Neuronal stem cell (in vitro differentiated cells): ENCODE measurements at places on chromosomes 3 and 15.

GRCh38 chr3:70393881-70394612 lies 81.6 kb upstream of the MDFIC2 start:
- no peaks in the 10 kb centered on the region for H3K4me1 ChIP-seq
- H3K27me3 ChIP-seq: no peaks in the 10 kb centered on the region
- H3K36me3 ChIP-seq: no peaks in the 10 kb centered on the region
- DNase-seq: no peak
- no peak overlapping the region for H3K4me3 ChIP-seq

- H3K36me3 ChIP-seq: no peaks in the 10 kb centered on the region
- H3K4me1 ChIP-seq: no peaks in the 10 kb centered on the region
- no peak overlapping the region for H3K27ac ChIP-seq
- no peaks in the 10 kb centered on the region for H3K27me3 ChIP-seq
- no peak overlapping the region for H3K4me3 ChIP-seq
These were observed 23.0 kb upstream of the NMD3 start for GRCh38 chr3:161197855-161198850.

- H3K27ac ChIP-seq: no peak overlapping the region
- peak; percentile 59 for DNase-seq
- no peaks in the 10 kb centered on the region for H3K27me3 ChIP-seq
- H3K36me3 ChIP-seq: no peaks in the 10 kb centered on the region
These were observed 650 bp downstream of the PYGO1 start for GRCh38 chr15:55587321-55588069.

- H3K27ac ChIP-seq: no peak overlapping the region
- peaks cover 3% of the 10 kb centered on the region for H3K4me1 ChIP-seq
- no peaks in the 10 kb centered on the region for H3K36me3 ChIP-seq
- DNase-seq: no peak
- no peaks in the 10 kb centered on the region for H3K27me3 ChIP-seq
These were observed 425.3 kb upstream of the TGFBR2 start for GRCh38 chr3:30181178-30181465.

DNA sequence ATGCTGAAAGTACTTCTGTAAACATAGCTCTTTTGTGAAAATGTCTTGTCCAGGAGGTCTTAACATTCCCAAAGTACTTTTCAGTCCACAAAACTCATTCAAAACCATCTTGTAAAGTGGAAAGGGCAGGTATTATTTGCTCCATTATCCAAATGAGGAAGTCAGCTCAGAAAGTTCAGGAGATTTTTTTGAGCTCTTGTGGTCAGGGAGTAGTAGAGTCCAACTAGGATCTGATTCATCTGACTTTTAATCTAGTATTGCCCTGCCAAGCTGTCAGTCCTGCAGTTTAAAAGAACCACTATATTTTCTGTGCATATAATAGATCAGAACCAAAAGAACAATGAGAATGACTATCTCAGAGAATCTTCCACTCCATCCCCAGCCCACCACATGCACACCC lies 83.5 kb downstream of the FOXB1 start:
- H3K27me3 ChIP-seq: no peaks in the 10 kb centered on the region
- no peak overlapping the region for H3K27ac ChIP-seq
- no peak overlapping the region for H3K4me3 ChIP-seq
- no peaks in the 10 kb centered on the region for H3K36me3 ChIP-seq

GRCh38 chr15:41603941-41604911 lies 45.2 kb downstream of the TYRO3 start:
- no peak overlapping the region for H3K4me3 ChIP-seq
- peaks cover 1% of the 10 kb centered on the region for H3K4me1 ChIP-seq
- no peak overlapping the region for H3K27ac ChIP-seq

- H3K4me1 ChIP-seq: peaks cover 14% of the 10 kb centered on the region
- H3K4me3 ChIP-seq: no peak overlapping the region
- H3K27me3 ChIP-seq: no peaks in the 10 kb centered on the region
- peaks cover 6% of the 10 kb centered on the region for H3K36me3 ChIP-seq
- H3K27ac ChIP-seq: no peak overlapping the region
These were observed 64.3 kb downstream of the IGF2BP2 start for GRCh38 chr3:185760550-185760949.

DNA sequence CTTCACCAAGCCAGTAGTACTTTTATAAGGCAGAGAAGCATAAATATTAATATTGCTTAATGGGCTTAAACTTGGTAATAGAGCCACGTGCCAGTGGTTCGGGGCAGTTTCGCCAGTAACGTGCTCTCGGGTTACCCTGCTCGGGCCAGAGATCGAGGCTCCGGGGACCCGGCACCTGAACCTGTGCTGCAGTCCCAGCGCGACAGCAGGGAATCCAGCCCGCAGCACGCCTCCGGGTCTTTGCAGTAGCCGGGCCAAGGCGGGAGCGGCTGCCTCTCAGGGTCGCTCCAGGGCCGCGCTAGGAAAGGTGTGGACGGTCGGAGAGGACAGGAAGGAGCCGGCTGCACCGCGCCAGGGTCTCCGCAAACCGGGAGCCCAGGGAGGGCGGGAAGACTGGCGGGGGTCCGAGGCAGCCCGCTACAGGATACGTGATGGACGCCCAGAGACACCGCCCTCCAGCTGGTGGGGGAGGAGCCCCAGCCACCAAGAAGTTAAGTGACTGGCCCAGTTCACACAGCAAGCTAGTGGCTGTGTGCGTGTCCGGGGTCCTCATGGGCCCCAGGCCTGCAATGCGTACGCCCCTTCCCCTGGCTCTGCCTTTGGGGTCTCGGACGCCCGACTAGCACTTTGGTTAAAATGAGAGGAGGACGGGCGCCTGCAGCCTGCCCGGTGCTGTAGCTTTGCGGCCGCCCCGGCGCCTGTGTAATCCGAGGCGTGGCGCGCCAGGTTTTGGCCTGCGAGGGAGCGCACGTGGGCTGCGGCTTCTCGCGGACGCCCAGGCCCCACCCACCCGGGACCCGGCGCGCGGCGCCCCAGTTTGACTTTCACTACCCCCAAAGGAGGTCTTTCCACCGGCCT lies 1.2 kb upstream of the PDE8A start:
- H3K4me3 ChIP-seq: peak overlapping the region; percentile 84
- peaks cover 2% of the 10 kb centered on the region for H3K4me1 ChIP-seq
- H3K27me3 ChIP-seq: peaks cover 14% of the 10 kb centered on the region
- H3K36me3 ChIP-seq: no peaks in the 10 kb centered on the region

DNA sequence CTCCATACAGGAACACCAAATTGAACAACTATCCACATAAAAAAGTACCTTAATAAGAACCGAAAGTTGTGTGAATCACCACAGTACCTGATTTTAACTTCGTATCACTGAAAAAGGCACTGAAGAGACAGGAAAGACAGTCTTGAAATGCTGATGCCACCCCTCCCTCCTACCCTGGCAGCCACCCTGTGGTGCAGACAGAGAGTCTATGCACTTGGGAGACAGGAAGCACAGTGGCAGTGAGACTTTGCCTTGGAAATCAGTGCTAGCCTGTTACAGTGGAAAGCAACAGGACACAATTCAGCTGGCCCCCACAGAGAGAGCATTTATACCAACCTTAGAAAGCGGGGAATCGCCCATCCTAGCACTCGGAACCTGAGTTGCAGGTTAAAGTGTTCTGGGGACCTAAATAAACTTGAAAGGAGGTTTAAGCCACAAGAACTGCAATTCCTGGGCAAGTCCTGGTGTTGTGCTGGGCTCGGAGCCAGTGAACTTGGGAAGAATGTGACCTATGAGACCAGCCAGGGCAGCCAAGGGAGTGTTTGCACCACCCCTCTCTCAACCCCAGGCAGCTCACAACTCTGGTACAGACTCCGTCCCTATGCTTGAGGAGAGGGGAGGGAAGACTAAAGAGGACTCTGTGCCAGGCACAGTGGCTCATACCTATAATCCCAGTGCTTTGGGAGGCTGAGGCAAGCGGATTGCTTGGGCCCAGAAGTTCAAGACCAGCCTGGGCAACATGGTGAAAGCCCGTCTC lies 240.1 kb downstream of the ISL2 start:
- no peaks in the 10 kb centered on the region for H3K36me3 ChIP-seq
- H3K27me3 ChIP-seq: no peaks in the 10 kb centered on the region
- no peak overlapping the region for H3K4me3 ChIP-seq
- no peaks in the 10 kb centered on the region for H3K4me1 ChIP-seq

GRCh38 chr15:67061811-67062368 lies 3.5 kb upstream of the SMAD3 start:
- peaks cover 6% of the 10 kb centered on the region for H3K4me1 ChIP-seq
- no peaks in the 10 kb centered on the region for H3K36me3 ChIP-seq
- H3K27ac ChIP-seq: no peak overlapping the region
- DNase-seq: no peak

GRCh38 chr15:79092382-79092781 lies 1.8 kb upstream of the RASGRF1 start:
- H3K4me3 ChIP-seq: no peak overlapping the region
- no peaks in the 10 kb centered on the region for H3K36me3 ChIP-seq
- no peak for DNase-seq
- H3K4me1 ChIP-seq: no peaks in the 10 kb centered on the region
- H3K27me3 ChIP-seq: peaks cover 27% of the 10 kb centered on the region

- H3K4me3 ChIP-seq: no peak overlapping the region
- H3K36me3 ChIP-seq: no peaks in the 10 kb centered on the region
- H3K27me3 ChIP-seq: no peaks in the 10 kb centered on the region
- DNase-seq: no peak
- no peaks in the 10 kb centered on the region for H3K4me1 ChIP-seq
These were observed 975.6 kb downstream of the ROBO1 start for GRCh38 chr3:78792212-78792611.

GRCh38 chr3:72949016-72949415 lies 47.6 kb upstream of the PPP4R2 start:
- no peaks in the 10 kb centered on the region for H3K36me3 ChIP-seq
- DNase-seq: no peak
- peaks cover 29% of the 10 kb centered on the region for H3K27me3 ChIP-seq
- no peak overlapping the region for H3K27ac ChIP-seq
- H3K4me1 ChIP-seq: no peaks in the 10 kb centered on the region

GRCh38 chr3:185813205-185813604 lies 11.6 kb downstream of the IGF2BP2 start:
- peaks cover 26% of the 10 kb centered on the region for H3K36me3 ChIP-seq
- H3K27me3 ChIP-seq: no peaks in the 10 kb centered on the region
- no peak for DNase-seq
- no peak overlapping the region for H3K4me3 ChIP-seq
- H3K27ac ChIP-seq: no peak overlapping the region

DNA sequence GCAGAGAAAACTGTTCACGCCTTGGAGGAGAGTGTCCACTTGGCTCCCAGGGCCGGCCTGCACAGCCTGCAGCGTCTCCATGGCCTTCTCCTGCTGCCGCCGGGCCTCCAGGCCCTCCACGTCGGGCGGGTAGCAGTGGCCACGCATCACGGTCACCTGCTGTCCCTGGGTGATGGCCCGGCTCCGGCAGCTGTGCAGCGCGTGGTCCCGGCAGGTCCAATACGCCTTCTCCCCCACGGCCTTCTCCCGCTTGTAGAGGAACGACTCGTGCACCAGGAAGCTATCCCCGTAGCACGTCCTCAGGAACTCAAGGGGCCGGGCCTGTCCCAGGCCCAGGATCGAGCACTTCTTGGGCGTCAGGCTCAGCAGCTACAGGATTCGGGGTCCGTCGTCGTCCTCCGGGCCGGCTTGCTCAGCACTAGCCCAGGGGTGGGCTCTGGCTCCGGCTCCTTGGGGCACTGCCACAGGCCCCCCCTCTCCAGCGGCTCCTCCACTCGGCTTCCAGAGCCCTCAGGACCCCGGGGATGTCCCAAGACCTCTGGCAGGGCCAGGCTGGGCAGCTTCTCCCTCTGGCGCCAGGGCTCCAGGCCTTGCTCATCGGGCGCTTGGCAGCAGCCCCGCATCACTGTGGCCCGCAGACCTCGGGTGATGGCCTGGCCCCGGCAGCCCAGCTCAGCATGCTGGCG lies 83.6 kb upstream of the FXR1 start:
- DNase-seq: no peak
- H3K4me3 ChIP-seq: no peak overlapping the region
- H3K27ac ChIP-seq: no peak overlapping the region
- H3K36me3 ChIP-seq: no peaks in the 10 kb centered on the region

- peaks cover 17% of the 10 kb centered on the region for H3K4me1 ChIP-seq
- H3K4me3 ChIP-seq: no peak overlapping the region
- peaks cover 11% of the 10 kb centered on the region for H3K36me3 ChIP-seq
- no peak for DNase-seq
- H3K27ac ChIP-seq: no peak overlapping the region
These were observed 39.7 kb downstream of the MYO5C start for GRCh38 chr15:52255935-52256334.

DNA sequence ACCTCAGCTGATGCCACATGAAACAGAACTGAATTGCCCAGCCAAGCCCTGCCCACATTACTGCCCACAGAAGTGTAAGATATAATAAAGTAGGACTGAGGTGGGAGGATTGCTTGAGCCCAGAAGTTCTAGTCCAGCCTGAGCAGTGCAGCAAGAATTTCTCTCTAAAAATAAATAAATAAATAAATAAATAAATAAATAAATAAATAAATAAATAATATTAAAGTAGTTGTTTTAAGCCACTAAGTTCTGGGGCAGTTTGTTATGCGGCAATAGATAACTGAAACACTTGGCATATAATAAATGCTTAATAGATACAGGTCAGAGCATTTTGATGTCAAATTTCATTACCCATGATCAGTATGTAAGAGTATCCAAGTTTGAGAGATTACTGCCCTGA lies 249.4 kb upstream of the LRRFIP2 start:
- no peak overlapping the region for H3K4me3 ChIP-seq
- H3K36me3 ChIP-seq: no peaks in the 10 kb centered on the region
- no peak overlapping the region for H3K27ac ChIP-seq
- DNase-seq: no peak

- H3K4me3 ChIP-seq: no peak overlapping the region
- no peaks in the 10 kb centered on the region for H3K27me3 ChIP-seq
- no peaks in the 10 kb centered on the region for H3K36me3 ChIP-seq
- H3K27ac ChIP-seq: no peak overlapping the region
These were observed 21.8 kb downstream of the LRRC31 start for GRCh38 chr3:169847896-169848295.

DNA sequence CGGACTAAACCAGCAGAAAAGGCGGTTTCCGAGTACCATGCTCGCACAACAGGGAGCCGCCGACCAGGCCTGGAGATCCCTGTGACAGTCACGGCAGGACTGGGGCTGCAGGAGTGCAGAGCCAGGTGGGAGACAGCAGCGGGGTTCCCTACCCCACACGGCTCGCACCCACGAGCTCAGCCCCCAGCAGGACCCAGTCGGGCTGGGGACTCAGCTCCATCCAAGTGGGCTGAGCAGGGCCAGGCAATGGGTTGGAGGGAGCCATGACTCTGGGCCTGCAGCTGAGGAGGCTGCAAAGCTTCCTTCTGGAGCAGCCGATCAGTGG lies 15.8 kb downstream of the XXYLT1 start:
- DNase-seq: no peak
- no peaks in the 10 kb centered on the region for H3K36me3 ChIP-seq
- H3K4me3 ChIP-seq: peak overlapping the region; percentile 5
- H3K27me3 ChIP-seq: no peaks in the 10 kb centered on the region
- H3K27ac ChIP-seq: no peak overlapping the region
- peaks cover 27% of the 10 kb centered on the region for H3K4me1 ChIP-seq

- no peaks in the 10 kb centered on the region for H3K27me3 ChIP-seq
- no peak overlapping the region for H3K4me3 ChIP-seq
- no peak overlapping the region for H3K27ac ChIP-seq
- no peaks in the 10 kb centered on the region for H3K4me1 ChIP-seq
- DNase-seq: no peak
These were observed 686.2 kb upstream of the NR2F2 start for GRCh38 chr15:95644100-95644875.
